ENCODE measurements at places on chromosomes 2 and 18. TPM values are rescaled to one million over a fixed set of nuclear protein-coding genes. Genes with fewer than 3 reads are reported as not detected.

- no peak for DNase-seq
Measured at GRCh38 chr2:217147818-217148217, 288.0 kb upstream of the TNP1 start.

- DNase-seq = no peak
Measured at GRCh38 chr18:44309185-44309584, 371.5 kb upstream of the SETBP1 start.

GRCh38 chr2:238963161-238963970 lies 115.5 kb downstream of the TWIST2 start:
- no peak for DNase-seq

DNA sequence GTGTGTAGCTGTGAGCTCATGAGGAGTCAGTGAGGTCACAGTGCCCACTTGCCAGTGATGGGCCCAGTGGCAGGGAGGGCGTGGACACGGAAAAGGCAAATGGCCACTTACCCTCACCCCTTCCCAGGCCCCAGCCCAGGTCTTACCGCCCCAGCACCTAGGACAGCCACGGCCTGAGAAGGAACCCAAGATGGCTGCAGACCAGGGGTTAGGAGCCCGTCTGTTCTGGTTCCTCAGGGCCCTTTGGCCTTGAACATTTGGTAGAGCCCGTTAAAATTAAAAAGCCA lies 74.1 kb downstream of the EMX1 start:
- DNase-seq = peak; percentile 36

- no peak for DNase-seq
Measured at GRCh38 chr2:3451169-3451568, 68.2 kb downstream of the ADI1 start.

DNA sequence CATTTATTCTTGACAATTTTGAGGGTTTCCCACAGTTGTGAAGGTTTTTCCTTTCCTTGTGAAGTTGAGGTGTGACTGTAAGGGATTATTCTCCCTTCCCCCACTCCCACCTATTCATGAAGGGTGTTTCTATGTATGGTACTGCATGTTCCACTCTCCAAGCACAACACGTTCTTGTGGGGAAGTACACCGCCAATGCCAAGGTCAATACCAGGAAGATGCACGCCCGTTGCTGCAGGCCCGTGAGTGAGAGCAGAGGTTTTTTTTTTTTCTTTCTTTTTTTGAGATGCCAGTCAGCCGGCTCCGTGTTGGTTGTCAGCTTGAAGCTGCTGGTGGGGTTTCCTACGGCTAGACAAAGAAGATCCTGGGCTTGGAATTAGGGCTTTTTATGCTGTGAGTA lies 38.6 kb upstream of the EPHA4 start:
- no peak for DNase-seq

DNA sequence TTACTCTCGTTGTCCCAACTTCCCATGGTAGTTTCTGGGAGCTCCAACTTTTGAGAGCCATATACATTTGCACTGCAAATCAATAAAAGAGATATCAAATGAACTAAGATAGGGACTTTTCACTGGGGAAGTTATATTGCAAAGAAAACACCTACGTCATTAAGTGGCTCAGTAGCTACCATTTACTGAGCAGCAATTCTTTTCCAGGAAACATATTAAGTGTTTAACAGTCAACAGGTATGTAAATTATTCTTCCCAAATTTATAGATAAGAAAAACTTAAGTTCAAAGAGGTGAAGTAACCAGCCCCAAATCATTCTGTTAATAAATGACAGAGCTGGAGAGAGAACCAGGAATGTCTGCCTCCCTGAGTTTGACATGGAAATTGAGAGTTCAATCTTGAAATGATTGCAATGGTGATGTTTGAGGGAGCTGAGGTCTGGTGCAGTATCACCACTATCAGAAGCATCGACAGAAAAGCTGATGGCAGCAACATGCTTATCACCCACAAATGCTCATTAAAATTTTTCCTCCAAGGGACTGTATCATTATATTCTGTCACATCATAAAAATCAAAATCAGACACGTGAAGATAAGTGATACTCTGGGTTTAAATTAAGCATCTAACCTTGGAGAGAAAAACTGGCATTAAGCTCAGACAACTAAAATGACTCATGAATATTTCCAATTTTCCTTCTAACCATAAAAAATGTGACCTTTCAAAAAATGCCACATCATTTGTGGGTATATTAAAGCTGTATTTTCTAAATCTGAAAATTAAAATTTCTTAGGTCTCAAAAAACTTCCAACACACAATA lies 43.4 kb downstream of the GAREM1 start:
- no peak for DNase-seq

- DNase-seq = no peak
Measured at GRCh38 chr18:79903787-79904356, 47.6 kb downstream of the SLC66A2 start.

- DNase-seq = no peak
Measured at GRCh38 chr2:191625446-191625845, 52.5 kb upstream of the NABP1 start.

DNA sequence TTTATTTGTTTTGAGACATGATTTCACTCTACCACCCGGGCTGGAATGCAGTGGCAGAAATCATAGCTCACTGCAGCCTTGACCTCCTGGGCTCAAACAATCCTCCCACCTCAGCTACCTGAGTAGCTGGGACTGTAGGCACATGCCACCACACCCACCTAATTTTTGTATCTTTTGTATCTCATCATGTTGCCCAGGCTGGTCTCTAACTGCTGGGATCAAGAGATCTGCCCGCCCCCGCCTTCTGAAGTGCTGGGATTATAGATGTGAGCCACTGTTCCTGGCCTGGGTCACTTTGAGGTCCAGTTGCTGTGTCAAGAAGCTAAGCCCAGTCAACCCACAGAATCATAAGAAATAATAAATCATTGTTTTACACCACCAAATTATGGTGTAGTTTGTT lies 38.4 kb downstream of the TSN start:
- no peak for DNase-seq

DNA sequence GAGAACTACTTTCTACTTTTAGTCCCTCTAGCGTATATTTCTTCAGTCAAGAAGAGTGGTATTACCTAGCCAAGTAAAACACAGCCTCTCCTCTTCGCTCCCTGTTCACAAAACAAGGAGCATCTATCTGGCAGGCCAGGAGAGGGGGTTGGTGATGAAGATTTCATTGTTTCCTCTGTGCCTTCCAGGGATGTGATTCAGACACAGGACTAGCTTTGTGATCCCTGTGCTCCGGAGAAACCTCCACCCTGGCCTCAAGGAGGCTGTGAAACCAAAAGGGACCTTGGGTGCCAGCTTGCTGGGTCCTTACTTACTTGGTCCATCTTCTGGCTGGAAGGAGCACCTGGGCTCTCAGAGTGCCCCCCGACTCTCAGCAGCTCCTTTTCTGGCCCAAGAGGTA lies 5.7 kb downstream of the RHOB start:
- no peak for DNase-seq

DNA sequence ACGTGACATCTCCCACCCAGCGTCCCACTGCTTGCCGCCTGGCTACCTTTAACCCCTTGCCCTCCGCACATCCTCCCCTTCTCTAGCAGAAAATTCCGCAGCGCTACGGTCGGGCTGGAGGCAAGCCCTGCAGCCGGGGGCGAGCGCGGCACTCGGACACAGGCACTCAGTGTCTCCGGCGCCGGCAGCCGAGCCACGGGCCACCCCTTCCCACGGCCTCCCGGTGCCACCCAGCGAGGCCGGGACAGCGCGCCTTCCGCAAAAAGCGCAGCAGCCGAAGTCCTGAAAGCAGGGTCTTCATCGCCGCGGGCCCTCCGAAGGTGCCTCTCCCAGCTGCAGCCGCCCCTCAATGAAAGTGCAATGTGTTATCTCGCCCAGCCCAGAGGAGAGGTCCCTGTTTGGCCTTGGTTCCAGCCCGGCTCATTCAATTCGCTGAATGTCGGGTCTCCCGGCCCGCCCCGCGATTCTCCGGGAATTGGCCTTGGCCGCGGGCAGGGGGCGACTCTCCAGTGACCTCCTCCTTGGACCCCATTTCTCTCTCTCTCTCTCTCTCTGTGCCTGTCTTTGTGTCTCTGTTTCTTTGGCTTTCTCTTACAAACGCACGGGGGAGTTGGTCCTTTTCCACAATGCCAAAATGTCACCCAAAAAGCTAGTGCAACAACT lies 1.1 kb downstream of the DLGAP1 start:
- no peak for DNase-seq

GRCh38 chr2:54638103-54638502 lies 85.4 kb upstream of the EML6 start:
- no peak for DNase-seq

DNA sequence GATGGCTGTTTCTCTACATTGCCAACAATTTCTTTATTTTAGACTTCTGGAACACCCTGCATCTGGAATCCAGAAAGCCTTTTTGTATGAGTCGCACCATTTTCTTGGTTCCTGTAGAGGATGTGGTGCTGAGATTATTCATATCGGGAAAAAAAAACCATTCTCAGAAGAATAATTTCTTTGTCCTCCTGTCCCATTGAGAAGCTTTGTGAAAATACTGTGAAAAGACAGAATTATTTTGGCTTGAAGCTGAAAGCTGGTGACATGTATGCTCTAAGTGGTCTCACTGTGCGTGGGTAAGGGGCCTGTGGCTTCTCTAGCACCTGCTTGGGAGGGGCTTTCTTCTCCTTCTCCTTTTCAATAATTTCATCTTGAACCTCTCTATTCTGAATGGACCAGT lies 138.4 kb downstream of the FAM210A start:
- DNase-seq = no peak

DNA sequence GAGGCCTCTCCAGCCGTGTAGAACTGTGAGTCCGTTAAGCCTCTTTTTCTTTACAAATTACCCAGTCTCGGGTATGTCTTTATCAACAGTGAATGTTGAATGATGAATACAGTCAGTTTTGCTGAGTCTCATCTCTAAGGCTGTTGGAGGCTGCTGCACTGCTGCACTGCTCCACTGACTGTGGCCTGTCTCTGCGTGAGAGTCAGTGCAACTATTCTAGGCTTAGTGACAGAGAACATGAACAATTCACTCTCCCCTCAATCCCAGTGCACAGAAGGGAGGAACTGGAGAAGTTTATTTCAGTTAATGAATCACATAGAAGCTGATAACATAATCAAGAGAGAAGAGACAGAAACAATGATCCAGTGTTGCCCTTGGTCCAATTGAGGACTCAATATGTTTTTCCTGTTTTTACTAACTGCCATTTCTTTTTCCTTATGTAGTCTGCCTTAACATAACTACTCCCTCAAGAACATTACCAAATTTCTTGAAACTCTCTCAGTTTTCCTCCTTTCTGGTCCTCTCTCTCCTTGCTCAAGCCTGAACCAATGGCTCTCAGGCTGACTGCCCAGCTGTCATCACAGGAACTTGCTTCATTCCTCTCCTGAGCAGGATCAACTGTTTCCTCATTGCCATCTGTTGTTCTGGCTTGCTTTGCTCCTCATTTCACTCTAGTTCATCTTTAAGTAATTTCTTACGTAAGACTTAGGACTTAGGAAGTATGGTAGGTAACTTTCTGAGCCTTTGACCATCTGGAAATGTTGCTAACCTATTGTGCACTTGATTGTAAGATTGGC lies 483.2 kb downstream of the METTL4 start:
- DNase-seq = no peak

DNA sequence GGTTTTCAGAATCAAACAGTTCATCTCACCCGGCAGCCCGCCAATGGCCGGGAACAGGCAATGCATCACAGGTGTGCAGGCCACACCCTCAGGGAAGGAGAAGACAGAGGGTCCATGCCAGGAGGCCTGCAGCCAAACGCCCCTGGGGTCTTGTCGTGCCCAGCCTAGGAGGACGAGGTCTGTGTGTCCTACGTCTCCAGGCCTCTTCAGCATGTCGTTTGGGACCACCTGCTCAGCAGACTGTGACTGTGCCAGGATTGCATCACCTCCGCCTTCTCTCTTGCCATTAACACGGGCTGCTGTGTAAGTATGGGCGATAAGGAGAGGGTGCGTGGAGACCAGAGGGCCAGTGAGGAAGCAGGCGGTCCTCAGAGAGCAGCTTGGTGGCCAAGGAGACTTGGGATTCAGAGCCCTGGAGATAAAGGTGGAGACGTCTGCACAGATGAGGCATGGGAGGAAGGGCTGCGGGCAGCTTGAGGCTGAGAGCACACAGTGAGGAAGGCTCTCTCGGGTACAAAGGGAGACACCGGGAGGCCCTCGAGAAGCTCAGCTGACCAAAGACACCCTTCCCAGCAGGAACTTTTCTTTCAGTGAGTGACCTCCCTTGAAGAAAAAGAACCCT lies 37.4 kb upstream of the KLHL29 start:
- DNase-seq = no peak

GRCh38 chr2:163123526-163123925 lies 285.0 kb upstream of the KCNH7 start:
- no peak for DNase-seq

- DNase-seq = no peak
Measured at GRCh38 chr2:218344090-218344754, 12.4 kb upstream of the CATIP start.

- DNase-seq = no peak
Measured at GRCh38 chr2:59440491-59440890, 1113.0 kb downstream of the BCL11A start.

GRCh38 chr2:71587509-71588073 lies 134.2 kb downstream of the DYSF start:
- DNase-seq = no peak

DNA sequence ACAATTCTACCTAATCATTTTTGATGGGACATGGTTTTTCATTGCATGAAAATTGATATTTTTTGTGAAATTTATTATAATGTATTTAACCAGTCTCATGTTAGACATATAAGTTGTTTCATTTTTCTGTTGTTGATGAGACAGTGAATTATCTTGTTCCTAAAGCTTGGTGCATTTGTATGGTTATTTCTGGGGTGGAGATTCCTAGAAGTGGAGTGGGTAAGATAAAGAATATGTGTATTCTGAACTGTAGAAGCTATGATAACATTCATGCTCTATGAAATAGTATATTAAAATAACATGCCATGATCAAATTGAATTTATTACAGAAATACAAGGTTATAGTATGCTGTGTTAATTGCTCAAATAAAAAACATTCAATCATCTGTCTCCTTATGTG lies 69.2 kb downstream of the BOLA3 start:
- no peak for DNase-seq

LOXHD1 gene
- 0.16 TPM for total RNA-seq

CCBE1 gene
- total RNA-seq = 0.31 TPM

IL1R1 gene
- total RNA-seq = 74.5 TPM

ERFE gene
- total RNA-seq = 0.79 TPM

CHRNA1 gene
- 0.12 TPM for total RNA-seq

GALR1 gene
- total RNA-seq = 0.06 TPM

ECEL1 gene
- 1.1 TPM for total RNA-seq

ZNF892 gene
- total RNA-seq = 2.7 TPM

CXCR4 gene
- 0.31 TPM for total RNA-seq

SERPINB4 gene
- total RNA-seq = not detected

FLACC1 gene
- total RNA-seq = 0.52 TPM

FER1L5 gene
- total RNA-seq = 1.5 TPM

SCN7A gene
- 1.2 TPM for total RNA-seq

LHCGR gene
- not detected for total RNA-seq

LRRC30 gene
- total RNA-seq = not detected

CDH2 gene
- total RNA-seq = 0.44 TPM
